ENCODE measurements at places on chromosomes 12 and 14.

DNA sequence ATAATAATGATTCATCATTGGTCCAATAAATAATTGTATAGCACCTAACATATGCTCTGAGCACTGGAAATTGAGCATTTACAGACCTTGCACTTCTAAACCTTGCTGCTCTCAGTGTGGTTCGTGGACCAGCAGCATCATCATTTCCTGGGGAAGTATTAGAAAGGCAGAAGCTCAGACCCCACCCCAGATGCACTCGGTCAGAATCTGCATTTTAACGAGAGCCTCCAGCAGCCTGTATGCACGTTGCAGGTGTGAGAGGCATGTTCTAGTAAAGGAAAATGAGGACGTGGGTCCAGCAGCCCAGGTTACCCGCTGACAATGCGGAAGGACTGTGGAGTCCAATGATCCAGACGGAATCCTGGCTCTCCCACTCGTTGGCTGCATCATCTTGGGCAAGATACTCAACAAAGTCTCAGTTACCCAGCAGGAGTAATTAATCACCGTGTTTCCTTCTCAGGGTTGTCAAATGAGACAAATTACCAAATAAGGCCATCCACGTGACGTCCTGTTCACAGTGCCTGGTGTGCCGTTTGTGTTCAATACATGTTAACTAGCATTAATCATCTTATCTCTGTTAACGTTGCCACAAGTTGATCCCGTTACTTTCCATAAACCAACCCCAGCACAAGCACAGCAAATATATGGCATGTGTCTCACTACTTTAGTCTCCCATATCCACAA, 49.2 kb upstream of the CCND2 start:
- no peak for DNase-seq

- no peak for DNase-seq
Measured at GRCh38 chr14:21298358-21298757, 18.5 kb downstream of the RPGRIP1 start.

DNA sequence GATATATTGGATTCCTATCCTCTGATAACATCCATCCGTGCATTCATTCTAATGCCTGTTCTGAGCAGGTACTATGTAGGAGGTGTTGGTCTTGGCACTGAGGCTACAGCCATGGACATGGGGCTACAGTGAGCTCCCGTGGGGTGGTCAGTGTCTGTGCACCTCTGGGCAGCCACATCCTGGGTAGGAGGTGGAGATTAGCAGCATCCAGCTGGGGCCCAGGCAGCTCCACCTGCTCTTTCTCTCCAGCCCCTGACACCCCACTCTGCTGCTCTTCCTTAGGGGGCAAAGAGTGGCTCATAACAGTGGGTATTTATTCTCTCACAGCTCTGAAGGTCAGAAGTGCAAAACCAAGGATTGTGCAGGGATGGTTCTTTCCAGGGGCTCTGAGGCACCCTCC, 292.0 kb upstream of the SFSWAP start:
- DNase-seq: no peak

- no peak for DNase-seq
Measured at GRCh38 chr14:66238969-66239368, 247.2 kb upstream of the CCDC196 start.

DNA sequence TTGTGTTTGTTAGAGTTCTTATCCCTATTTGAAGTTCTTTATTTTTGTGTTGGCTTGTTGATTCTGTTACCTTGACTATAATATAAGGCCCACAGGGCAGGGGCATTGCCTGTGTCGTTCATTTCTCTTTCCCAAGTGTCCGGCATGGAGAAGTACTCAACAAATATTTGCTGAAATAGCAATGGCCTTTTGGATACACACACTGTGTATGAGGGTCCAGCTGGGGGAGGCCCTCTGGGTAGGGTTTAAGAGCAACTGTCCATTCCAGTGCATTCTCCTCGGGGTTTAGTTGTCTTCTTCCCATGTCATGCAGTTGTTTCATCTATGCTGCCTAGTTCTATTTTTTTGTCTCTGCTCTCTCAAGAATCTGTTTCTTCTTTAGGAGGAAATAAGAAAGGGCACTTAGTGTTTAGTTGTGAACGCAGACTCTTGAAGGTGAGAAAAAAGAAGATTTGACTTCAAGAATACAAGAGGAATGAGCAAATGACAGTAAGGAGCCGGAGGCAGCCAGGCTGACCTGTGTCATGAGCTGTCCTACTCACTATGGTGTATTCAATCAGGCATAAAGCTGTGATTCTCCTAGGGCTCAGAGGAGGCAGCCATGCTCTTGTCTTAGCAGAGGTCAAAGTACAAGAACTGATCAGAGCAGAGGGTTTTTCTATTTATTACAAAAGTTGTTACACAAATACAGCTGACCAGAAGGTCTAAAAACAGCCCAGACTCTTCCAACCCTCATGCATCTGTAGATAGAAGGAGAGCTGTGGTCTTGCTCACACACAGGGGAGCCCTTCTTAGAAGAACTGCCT, 10.2 kb downstream of the ERG28 start:
- no peak for DNase-seq

GRCh38 chr12:9750276-9751203, 10.2 kb downstream of the CD69 start:
- DNase-seq: no peak

DNA sequence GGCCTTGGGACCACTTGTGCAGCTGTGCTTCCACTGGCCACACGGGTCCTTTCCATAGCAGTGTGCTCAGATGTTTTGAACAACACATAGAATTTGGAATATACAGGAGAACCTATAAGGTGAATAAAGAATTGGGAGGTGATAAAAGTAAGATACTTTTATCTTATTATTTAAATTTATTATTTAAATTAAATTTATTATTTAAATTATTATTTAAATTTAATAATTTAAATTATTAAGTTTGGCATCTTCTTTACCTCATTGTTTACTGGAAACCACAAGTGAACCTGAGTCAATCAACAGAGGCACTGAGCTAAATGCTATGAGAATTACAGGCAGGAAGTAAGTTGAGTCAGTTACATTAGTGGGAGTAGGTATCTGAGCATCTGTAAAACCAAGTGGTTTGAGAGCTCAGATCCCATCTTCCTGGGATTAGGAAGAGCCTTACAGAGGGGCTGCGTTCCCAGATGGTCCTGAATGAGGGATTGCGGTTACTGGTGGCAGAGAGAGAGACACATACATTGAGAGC, 103.1 kb downstream of the ESR2 start:
- DNase-seq: no peak

- DNase-seq: no peak
Measured at GRCh38 chr14:84340938-84341337, 1189.0 kb upstream of the FLRT2 start.

Measured in GOT3 (cell line).